ENCODE measurements at places on chromosomes 4 and X.
A peak's percentile ranks its signal among the peaks of the same experiment; 100 is the strongest.

- no peak for DNase-seq
Observed at GRCh38 chrX:137945470-137945869, 379.5 kb downstream of the ZIC3 start.

GRCh38 chrX:124406294-124407014 is 60.1 kb downstream of the SH2D1A start:
- peak; percentile 16 for DNase-seq

- DNase-seq, result no peak
Observed at GRCh38 chr4:153788413-153789276, at the start of gene SFRP2. Gene SFRP2 (minus strand): TSS chr4:153789083. CDS start chr4:153788835, 248 bp downstream.

DNA sequence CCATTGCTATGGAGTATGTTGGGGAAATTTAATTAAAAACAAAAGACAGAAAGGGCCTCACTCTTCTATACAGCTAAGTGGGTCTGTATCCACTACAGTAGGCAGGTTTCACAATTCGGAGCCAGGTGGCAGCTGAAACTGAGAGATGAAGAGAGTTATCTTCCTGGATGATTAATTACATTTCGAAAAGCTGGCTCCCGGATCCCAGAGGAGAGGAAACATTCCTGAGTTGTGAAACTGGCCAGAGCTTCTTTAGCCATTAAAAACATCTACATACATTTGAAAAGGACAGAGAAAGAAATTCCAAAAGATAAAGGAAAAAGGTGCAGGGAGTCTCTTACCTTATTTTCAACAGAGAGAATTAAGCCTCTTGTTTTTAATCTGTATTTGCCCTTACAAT is 15.5 kb upstream of the PDZD4 start:
- no peak for DNase-seq

All from stimulated activated CD8-positive, alpha-beta memory T cell treated with anti-CD3 and anti-CD28 coated beads, Interleukin-7, amount 100 ng/mL, for 1 hour (primary cell).